ENCODE measurements at places on chromosomes 3 and 15. TPM values are rescaled to one million over a fixed set of nuclear protein-coding genes. Genes with fewer than 3 reads are reported as not detected.

DNA sequence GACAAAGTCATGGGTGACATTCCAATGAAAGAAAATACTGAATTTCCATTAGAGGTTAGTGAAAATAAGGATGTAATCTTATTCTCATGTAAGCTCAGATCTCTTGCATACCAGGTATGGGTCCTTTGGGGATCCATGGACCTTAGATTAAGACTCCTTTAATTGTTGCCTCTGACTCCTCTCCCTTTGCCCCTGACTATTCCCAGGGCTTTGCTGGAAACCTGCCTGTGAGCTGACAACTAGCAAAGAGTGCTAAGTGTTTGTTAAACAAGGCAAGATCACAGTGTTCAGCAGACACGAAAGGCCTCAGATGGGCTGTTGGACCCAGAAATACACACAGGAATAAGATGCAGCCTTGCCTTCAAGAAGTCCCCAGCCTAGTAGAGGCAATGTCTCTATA lies 32.1 kb downstream of the ACKR2 start:
- no peak for DNase-seq

DNA sequence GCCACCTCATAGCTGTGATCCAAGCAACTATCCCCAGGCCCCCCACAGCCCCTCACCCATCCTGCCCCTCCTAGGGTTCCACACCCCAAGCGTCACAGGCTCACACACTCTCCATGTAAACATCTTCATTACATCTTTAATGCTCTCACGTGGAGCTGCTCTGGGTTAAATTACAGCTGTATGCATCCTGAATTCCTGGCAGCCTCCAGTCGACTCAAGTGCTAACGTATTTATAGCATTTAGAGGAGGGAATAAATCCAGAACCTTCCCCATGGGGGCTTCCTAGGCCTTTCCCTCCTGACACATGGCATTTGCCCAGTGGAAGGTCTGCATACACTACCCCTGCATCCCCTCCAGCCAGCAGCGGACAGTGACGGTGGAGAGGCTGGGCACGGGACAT lies 9.6 kb downstream of the C3orf18 start:
- DNase-seq = no peak

- no peak for DNase-seq
Observed at GRCh38 chr15:77012868-77013267, 17.9 kb downstream of the PSTPIP1 start.

GRCh38 chr3:175916191-175916934 lies 1057.2 kb downstream of the NAALADL2 start:
- DNase-seq = no peak

DNA sequence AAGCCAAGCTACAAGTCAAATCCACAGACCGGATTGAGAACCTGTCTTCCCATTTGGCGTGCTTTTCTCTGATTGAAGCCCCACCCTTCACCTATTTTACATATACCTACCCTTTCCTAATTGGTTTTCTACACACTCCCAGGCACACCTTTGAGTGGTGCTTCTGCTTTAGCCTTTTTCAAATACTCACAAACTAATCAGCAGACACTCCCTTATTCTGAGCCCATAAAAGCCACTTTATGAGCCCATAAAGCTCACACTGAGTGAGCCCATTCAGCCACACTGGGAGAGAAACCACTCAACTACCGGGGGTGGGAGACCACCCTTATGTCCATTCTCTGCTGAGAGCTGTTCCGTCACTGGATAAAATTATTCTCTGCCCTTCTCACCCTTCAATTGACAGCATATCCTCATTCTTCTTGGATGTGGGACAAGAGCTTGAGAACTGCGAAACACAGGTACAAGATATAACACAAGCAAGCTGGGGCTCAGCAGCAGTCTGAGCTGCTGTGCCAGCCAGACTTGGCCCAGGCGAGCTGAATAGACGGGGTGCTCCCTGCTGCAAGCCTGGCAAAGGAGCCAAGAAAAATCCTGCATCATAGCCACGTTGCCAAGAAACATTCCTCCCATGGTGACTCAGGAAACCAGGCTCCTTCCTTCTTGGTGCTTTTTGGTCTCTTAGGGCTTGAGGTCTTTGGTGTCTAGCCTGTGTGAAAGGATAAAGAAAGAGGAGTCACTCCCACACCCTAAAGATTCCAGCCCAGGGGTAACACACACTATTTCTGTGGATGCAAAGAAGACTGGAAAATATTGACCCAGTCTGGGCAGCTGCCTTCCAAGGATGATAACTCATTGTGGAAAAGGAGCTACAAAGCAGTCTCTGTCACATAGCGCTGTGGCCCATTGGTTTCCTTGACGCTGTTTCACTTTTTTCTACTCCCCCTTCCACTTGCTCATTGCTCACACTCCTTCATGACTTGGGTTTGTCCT lies 609.7 kb downstream of the MCTP2 start:
- DNase-seq = no peak

GRCh38 chr3:47669026-47669749 lies 90.5 kb upstream of the CSPG5 start:
- no peak for DNase-seq

GRCh38 chr3:88003115-88003755 lies 55.6 kb downstream of the CGGBP1 start:
- no peak for DNase-seq

- no peak for DNase-seq
Observed at GRCh38 chr3:42387802-42388651, 22.4 kb downstream of the LYZL4 start.

CCR1 gene
- polyA plus RNA-seq = 2.1 TPM

CPB1 gene
- 1.1 TPM for polyA plus RNA-seq

CD96 gene
- 2.1 TPM for polyA plus RNA-seq
